ENCODE measurements at places on chromosomes 5 and 9.

- DNase-seq, result no peak
These were observed 7.2 kb upstream of the DDX41 start for GRCh38 chr5:177523711-177524538.

- DNase-seq, result no peak
These were observed 848.0 kb downstream of the PTPRD start for GRCh38 chr9:9764821-9765220.

GRCh38 chr9:27924502-27924901 lies 351.2 kb upstream of the C9orf72 start:
- DNase-seq, result no peak

DNA sequence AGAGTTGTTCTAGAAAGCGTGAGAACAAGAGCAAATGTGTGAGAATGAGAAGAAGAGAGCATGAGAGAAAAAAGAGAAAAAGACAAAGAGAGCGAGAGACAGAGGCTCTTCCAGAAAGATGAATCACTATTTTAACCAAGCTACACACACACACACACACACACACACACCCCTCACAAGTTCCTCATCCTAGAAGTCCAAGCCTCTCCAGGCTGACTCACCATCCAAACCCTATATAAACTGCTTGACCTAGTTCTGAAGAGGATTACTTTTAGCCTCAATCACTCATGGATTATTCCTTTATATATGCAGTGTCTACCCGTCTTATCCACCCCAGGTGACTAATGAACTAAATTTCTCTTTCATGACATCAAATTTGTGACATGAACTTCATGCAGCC lies 37.6 kb downstream of the C9orf57 start:
- DNase-seq, result peak; percentile 57

- no peak for DNase-seq
These were observed 51.0 kb downstream of the ADAMTS2 start for GRCh38 chr5:179294131-179294780.

GRCh38 chr5:169670769-169671525 lies 33.9 kb downstream of the DOCK2 start:
- DNase-seq, result no peak

DNA sequence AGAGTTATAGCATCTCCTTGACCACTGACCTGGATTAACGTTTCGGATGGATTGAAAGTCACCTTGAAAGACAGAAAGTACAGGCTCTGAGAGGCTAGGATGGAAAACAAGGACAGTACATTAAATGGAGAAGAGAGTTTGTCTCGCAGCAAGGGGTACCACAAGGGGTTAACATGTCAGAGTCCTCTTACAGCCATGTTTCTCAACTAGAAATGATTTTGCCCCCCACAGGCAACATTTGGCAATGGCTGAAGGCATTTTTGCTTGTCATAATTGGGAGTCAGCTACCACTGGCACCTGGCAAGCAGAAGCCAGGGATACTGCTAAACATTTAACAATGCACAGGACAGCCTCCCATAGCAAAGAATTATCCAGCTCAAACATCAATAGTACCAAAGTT lies 90.8 kb upstream of the EQTN start:
- no peak for DNase-seq

GRCh38 chr9:109801484-109801883 lies 21.5 kb downstream of the PALM2AKAP2 start:
- no peak for DNase-seq

Measured in RWPE1 (cell line).